ENCODE measurements at places on chromosomes 6 and 20.

DNA sequence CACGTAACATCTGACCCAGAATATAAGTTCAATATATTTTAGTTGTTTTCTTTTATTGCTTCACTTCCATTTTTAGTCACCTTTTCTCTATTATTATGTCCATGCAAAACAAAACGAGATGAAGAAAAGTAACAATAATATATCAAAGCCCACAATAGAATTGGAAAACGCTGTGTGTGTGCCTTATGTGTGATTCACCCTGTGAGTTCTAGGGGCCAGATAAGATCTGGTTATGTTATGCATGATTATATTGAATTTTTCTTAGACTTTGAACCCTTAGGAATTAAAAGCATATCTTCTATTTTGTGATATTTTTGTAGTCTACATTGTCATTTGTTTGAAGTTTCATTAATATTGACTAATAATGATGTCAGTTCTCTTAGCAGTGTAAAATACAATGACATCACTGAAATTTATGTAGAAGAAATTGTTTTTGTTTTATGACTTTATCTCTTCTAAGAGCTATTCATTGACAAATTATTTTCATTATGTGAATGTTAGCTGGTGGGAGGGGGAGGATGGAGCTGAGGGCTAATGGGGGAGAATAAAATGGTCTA is 243.6 kb downstream of the TFAP2B start:
- DNase-seq: no peak

- DNase-seq: no peak
Measured at GRCh38 chr6:37239526-37239925, 18.0 kb upstream of the TBC1D22B start.

DNA sequence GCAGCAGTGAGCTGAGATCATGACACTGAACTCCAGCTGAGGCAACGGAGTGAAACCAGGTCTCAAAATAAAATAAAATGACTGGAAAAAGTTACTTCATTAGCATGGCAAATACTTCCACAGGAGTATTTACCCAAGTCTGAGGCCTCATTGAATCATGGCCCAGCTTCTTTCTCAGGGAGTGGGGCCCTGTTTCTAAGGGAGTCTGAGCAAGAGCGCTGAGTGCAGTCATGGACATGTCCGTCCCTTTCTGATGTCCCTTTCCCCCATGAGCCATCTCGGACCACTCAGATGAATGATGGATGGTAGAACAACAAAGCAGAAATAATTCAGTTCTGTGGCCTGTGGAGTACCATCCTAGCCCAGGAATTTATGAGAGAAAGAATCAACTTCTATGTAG is 7.8 kb upstream of the DTD1 start:
- no peak for DNase-seq

GRCh38 chr6:33763483-33763882 is 16.8 kb upstream of the IP6K3 start:
- no peak for DNase-seq

DNA sequence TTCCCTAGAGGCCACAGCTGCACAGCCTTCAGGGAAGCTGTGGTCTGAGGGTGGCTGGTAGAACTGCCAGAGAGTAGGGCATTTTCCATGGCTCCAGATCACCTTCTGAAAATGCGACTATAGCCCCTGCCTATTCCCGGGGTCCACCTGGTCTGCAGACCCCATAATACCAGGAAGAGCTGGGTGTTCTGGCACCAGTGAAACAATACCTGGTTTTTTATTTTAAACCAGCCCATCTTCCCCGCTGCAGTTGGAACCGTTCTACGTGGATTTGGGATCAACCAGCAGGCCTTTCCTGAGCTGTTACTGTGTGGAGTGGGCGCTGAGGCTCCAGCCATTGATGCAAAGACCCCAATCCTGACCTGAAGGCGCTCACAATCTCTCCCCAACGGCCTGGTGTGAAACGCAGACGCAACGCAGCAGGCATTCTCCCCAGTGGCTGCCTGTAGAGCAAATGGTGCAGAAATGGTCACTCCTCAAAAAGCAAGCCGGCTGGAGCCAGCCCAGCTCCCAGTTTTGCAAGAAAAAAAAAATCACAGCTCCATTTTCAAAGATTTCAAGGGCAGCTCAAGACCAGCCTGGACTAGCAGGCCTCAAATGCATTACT is 11.3 kb downstream of the NPEPL1 start:
- no peak for DNase-seq

- DNase-seq: no peak
Measured at GRCh38 chr6:75842191-75842590, 93.2 kb downstream of the MYO6 start.

DNA sequence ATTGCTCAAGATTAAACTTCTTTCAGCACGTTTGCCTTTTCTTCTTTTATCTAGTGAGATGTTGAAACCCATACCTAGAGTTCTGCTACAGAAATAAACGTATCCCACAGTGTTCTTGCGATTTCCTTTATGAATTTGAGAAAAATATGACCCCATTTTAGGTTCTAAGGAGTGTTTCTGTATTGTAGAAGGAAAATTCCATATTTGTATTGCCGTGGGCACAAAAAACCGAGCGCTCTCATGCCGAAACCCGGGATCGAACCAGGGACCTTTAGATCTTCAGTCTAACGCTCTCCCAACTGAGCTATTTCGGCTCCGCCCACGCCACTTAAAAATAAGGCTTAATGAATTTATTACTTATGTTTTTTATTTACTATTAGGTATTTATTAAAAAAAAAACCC is 23.7 kb downstream of the ZNF311 start:
- peak; percentile 85 for DNase-seq

GRCh38 chr6:2038092-2038491 is 207.3 kb downstream of the GMDS start:
- no peak for DNase-seq

DNA sequence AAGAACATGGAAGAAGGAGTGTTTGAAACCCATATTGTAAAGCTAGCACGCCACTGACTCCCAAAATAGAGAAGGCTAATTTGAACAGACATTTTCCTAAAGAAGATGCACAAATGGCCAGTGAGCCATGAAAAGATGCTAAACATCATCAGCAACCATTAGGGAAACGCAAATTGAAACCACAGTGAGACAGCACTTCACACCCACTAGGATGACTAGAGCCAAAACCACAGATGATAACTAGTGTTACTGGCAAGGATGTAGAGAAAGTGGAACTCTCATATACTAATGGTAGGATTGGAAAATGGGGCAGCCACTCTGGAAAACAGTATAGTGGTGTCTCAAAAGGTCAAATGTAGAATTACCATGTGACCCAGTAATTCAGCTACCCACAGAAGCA is 58.2 kb downstream of the BMP7 start:
- DNase-seq: no peak

DNA sequence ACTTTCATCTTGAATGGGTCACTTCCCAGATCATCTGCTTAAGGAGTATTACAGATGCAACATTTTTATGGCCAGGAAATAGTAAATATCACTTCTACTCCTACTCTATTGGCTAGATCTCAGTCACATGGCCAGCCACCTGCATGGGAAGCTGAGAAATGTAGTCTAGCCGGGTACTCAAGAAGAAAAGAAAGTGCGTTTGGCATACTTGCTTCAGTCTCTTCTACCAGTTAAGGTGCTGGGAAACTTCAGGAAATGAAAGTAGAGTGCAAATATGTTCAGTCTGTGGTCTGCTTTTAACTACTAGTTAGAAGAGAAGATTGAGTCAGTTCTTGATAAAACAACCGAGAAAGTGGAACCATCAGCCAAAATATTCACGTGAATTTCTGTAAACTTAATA is 129.2 kb downstream of the PDSS2 start:
- no peak for DNase-seq

GRCh38 chr20:63498960-63499337 is at the start of gene EEF1A2:
Gene EEF1A2 (minus strand): TSS chr20:63499083. CDS start chr20:63497763, 1,320 bp downstream.
- no peak for DNase-seq

GRCh38 chr6:11129908-11130565 is 18.5 kb upstream of the ERVFRD-1 start:
- no peak for DNase-seq

DNA sequence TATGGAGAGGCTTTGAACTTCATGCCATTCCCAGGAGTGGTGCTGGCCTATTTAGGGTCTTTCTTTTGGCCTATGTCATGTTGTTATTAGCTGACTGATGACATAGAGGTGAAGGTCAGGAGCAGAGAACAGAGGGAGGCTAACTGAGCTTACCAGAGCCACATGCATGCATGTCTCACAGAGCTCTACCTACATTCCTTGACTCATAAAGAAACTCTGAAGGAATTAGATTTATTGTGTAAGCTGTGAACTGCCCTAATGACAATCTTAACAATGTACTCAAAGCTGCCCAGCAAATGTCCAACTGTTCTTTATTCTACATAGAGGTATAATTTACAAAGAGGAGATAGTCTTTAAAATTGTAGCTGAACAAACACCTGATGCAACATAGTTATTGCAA is 192.7 kb upstream of the CNR1 start:
- no peak for DNase-seq

DNA sequence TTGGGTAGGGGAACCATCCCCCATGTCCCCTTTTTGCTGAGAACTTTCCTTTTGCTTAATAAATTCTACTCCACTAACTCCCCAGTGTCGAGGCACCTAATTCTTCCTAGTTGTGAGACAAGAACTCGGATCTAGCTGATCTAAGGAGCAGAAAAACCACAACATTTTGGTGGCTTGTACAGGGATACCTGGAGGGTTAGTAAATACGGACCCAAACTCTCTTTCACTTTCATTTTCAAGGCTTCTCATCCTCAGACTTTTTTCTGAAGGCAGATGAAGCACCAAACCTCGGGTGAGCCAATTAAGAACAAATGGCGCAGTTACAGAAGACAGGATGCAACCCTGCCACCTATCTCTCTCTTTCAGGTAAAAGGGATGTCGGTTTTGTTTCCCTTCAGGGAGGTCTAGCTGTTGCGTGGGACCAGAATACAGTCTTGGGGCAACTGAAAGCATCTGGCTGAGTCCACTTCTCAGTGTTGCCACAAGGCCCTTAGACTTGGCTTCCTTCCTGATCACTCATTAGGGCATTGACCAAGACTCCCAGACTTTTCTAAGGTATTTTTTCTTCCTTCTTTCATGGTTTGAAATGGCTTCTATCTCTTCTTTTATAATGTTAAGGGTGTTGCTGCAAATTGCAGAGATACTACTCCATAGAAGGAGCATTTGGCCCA is 11.1 kb upstream of the HTR1B start:
- DNase-seq: no peak

GRCh38 chr20:50995506-50995905 is 27.4 kb downstream of the KCNG1 start:
- no peak for DNase-seq

DNA sequence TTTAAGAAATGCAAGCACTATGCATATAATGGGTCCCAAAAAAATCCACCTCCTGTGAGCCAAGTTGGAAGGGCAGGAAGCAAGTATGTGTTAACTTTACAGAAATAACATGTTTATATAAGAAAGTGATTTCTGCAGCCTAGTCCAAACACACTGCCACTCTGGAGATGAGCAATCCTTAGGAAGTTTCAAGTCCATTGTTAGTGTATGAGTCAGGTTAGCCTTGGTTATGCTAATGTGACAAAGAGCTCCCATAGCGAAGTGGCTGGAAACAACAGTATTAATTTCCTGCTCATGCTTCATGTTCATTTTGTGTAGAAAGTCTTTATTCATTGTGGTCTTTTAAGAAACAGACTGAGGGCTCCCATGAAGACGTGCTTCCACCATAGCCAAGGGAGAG is 121.4 kb downstream of the TBXT start:
- no peak for DNase-seq

DNA sequence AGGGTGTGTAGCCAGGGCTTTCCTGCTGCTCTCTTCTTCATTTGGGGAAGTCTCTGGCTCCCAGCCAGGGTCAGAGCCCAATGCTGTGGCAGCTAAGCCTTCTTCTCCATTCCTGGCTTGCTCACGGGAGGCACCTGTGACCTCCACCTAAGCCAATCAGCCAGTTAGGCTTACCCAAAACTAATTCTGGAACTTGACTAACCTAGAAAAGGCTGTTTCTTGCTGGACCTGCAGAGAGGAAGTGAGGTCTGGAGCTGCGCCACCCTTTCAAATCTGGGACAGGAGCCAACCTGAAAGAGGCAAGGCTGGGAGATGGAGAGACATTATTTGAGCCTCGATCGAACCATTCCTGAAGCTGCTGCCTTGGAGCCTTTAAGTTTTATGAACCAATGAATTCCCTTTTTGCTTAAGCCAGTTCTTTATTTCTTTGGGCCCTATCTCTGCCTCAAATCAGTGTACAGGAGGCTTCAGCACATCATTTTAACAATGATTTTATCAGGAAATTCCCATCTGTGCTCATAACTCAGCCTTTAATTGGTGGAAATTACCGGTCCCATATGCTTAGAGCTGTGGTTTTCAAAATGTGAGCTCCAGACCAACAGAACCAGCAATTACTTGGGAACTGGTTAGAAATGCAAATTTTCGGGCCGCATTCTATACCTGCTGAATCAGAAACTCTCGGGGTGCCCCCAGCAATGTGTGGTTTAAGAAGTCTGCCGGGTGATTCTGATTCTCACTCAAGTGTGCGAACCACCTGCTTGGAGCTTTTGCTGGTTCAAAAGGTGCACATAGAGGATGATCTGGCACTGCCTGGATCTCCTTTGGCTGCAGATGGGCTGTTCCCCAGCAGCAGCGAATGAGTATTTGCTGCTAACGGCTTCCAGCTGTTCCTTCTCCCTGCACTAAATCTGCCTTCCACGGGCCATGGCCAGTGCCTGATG is 97.4 kb upstream of the RNF24 start:
- peak; percentile 31 for DNase-seq

GRCh38 chr20:10511170-10511508 is 76.0 kb downstream of the SLX4IP start:
- no peak for DNase-seq

DNA sequence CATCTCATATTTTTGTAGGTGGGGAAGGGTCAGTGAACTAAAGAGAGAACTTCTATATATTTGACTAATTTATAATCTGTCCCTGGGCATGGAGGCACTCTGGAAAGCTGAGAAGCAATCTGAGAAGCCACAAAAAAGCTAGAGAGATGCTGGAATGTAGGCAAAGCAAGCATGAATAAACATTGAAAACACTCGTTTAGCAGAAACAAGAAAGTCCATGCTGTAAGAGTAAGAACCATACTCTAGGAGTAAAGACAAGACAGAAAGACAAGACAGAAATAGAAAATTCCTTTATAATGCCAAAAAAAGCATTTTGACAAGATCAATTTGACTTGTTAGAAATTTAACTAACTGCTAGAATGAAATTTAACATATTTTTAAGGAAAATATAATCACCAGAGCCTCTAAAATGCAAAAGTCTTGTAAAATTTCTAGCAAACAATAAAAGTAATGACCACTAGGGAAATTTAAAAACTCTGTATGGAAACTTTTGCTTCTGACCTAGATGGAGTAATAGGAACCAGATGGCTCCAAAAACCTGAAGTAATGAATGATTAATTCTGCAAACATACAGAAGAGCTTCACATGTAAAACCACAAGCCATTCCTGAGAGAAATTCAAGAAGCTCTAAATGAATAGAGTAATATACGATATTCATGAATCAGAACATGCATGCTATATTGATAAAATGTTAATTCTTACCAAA is 625.7 kb upstream of the PTCHD4 start:
- no peak for DNase-seq

GRCh38 chr6:71047417-71047816 is 90.6 kb upstream of the B3GAT2 start:
- no peak for DNase-seq

GRCh38 chr6:44920952-44921491 is 407.1 kb upstream of the RUNX2 start:
- no peak for DNase-seq
